ENCODE measurements at places on chromosomes 3 and 15.

DNA sequence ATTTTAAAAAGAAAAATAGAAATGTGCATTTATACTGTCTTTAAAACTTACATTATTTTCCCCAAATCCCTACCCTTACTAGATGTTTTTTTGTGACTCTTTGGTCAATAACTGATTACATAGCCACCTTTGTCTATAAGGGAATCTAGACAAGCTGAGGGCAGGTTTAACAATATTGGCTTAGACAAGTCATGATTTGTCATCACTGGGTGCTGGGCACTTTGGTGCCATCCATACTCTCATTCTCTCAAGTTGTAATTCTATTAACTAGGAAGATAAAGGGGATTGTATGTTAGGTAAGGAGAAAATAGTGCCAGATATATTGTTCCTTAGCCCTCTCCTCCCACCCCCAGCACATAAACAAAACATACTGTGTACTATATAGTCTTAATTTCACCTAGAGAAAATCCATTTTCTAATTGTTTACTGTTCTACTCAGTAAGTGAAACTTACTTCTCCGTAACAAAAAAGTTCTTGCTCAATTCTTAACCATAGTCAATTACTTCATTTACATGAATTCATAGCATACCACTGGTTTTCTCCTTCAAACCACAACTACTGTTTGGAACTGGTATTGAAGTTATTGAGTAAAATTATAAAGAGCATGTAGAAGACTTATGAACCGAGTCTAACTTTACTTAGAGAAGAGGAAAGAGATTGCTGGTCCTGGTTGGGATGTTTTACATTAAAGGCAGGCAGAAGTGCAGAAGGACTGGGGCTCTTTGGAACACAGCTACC lies 877.1 kb downstream of the PDCD6IP start:
- no peak for DNase-seq

DNA sequence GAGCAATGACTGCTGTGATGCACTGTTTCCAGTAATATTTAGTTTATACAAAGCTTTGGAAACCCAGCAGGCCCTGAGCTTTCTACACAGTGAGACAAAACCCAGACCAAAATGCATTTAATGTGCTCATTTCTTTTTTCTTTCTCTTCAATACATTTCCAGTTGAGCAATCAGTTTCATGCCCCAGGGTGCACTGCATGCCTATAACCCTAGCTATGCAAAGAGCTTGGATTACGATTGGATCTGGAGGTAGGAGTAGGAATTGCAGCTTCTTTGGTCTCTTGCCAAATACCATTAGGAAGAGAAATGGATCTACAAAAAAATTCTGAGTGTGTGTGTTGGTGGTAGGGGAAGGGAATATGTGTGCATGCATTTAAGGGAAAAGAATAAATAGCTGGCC lies 1001.4 kb downstream of the SQOR start:
- no peak for DNase-seq

DNA sequence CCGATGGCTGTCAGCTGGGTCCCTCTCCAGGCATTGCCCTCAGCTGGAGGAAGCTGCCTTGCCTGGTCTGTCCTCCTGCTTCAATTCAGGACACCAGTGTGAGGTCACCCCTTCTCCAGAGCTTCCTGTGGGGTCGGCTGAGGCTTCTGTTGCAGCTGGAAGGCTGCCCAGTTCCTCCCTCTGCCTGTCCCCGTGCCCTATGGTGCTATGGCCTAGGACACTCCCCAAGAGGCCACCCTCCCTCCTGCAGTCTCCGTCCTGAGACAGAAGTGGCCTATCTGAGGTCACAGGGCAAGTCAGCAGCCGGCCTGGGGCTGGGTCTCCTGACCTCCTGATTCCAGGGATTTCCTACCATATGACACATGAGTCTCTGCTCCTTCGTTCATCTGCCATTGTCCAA lies 57.9 kb downstream of the RASGRF1 start:
- no peak for DNase-seq

DNA sequence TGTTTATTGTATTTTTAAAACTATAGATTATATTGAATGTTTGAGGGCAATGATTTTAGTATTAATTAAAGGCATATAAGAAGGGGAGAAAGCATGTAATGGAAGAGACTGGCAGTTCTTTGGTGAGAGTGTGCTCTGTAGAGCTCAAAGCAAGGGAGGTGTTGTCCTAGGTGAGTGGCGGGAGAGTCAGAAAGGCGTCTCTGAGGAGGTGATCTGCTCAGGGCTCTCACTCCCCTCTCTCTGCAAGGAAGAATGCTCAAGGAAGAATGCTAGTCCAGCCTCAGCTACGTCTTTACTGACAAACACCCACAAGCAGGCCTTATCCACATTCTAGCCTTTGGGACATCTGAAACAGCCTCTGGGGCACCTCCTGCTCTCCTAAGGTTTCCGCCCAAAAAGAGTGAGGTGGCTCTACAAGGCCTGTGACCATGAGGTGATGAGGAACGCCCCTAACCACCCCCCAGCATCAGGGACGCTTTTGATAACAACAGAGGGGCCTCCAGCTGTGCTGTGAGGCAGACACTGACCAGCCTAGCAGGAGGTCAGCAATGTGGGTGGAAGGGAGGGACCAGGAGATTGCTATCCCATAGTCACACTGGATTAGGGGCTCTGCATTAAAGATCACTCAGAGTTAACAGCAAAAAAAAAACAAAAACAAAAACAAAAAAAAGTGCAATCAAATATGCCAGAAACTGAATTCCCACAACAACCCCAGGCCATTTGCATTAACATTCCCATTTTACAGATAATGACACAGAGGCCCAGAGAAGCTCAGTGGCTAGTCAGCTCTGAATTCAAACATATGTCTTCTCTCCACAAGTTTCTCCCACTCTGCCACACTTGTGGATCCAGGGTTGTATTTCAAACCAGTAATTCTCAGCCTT lies 202.2 kb upstream of the CTNNB1 start:
- DNase-seq, result no peak

DNA sequence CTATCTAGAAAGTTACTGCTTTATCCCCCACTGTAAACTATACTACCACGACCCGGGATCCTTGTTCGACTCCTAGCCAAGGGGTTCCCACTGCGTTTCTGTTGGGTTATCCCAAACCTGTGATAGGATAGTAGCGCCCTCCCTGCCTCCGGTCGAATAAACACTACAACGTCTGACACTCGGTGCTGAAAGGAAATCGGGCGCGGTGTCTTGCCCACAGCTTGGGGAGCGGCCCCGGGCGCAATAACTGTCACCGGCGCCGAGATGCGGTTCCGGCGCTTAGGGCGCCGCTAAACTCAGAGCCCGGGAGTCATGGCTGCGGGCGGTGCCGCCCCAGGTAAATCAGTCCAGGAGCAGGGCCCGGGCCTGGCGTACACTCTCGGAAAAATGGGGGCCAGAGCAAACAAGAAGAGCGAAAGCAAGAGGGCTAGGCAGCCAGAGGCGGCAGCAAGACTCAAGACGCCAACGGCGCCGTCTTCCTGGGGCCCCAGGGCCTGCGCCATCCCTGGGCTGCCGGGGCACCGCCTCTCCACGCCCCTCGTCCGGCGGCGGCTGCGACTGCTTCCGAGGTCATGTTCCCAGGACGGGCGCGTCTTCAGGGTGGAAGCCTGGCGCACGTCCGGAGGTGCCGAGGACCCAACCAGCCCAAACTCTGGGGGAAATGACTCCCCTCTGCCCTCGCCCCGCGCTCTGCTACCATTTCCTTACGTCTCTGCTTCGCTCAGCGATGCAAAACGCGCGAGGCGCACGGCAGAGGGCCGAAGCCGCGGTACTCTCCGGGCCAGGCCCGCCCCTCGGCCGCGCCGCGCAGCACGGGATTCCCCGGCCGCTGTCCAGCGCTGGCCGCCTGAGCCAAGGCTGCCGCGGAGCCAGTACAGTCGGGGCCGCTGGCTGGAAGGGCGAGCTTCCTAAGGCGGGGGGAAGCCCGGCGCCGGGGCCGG lies at the start of gene DUT:
TSS of gene DUT (plus strand) at position 575 of the 941 bp plus-strand sequence. CDS start at position 662, 87 bp downstream.
- no peak for DNase-seq

DNA sequence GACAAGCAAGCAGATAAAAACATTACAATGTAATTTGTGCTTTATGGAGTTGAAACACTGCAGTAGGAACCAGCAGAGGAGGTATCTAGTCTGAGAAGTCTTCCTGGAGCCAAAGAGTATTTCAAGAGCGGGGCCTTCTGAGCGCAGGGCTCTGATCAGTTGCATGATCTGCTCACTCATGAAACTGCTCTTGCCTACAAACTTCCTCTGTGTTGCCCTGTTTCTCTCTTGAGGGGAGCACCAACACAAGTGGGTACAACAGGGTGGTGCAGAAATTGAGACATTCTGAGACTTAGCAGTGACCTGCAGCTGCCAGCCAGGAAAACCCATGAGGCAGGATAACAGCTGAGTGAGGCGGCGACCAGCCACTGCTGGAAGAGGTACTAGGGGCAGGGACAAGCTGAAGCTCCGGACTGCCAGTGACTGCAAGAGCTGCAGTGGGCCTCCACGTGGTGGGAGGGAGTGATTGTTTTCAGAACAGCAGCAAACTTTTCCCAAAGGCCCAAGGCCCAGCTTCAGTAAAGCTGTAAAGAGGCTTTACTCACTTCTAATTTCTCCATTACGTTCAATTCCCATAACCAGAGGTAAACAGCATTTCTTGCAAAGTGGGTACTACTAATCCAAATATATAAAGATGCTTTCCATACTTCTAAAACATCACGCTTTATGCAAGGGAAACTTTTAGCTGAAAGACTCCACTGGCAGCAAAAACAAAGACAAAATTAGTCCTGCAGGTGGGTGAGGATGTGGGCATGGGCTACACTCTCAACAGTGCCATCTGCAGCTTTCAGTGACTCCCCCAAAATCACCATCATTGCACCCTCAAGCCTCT lies 69.0 kb upstream of the LPP start:
- no peak for DNase-seq

DNA sequence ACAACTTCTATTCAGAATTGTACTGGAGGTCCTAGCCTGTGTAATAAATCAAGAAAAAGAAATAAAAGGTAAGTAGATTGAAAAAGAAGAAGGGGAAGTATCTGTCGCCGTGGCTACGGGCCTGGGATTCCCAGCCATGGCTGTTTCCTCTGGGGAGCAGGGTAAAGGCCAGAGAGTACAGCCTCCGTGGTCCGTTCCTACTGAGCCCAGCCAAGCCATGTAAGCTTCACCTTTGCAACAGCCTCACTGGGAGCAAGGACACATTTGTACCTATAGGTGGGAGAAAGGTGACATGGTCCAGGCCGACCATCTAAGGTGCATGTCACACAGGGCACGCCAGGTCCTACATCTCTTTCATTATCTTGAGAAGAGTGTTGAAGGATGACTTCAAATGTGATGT lies 71.3 kb downstream of the ANP32A start:
- no peak for DNase-seq

DNA sequence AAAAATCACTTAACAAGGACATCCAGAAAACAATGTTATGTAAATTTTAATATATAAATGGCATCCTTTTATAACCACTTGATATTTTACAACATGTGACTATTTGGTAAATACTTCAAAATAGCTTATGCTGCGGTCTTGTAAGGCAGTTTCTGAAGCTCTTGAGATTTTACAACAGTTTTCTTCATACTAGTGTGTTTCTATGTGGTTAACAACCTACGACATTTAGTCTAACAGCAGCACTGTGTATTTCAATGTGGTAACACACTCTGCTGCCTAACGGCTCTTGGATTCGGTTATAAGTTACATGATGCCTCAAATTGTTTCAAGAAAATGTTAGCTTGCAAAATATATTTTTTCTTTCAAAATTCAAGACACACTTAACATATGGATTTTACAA lies 12.9 kb upstream of the MELTF start:
- DNase-seq, result no peak

DNA sequence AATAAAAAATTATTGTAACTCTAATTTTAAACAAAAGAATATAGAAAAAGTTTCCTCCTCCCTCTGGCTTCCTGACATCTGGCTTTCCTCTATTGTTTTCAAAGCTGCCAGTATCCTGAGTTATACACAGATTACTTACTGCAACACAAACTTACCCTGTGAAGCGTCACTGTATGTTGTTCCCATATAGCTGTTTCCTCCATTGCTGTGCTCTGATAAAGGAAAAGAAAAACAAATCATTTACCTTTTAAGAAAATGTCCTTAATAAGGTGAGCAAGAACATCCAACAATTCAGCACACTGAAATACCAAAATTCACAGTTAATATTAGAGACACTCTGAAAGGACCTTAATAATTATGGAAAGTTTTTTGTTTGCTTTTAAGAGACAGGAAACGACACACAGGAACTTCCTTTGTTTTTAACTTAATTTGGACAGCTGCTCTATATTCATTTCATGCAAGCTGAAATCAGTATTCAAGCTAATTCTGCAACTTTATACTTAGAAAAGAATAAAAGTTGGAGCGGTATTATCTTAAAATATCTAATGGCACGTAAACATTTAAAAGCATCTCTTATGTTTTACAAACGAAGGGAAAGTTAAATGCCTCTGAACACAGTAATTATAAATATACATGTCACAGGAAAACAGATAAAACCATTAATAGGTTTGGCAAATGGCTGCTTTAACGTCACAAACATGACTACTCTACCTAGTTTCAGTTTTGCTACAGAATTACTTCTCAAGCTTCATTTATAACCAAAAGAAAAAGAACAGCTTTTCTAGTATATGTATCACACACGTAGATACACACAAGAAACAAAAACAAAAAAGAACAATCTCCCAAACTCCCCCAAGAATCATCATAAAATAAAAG lies 21.5 kb downstream of the TJP1 start:
- no peak for DNase-seq

- no peak for DNase-seq
Measured at GRCh38 chr15:50562735-50563640, 16.5 kb upstream of the USP50 start.

DNA sequence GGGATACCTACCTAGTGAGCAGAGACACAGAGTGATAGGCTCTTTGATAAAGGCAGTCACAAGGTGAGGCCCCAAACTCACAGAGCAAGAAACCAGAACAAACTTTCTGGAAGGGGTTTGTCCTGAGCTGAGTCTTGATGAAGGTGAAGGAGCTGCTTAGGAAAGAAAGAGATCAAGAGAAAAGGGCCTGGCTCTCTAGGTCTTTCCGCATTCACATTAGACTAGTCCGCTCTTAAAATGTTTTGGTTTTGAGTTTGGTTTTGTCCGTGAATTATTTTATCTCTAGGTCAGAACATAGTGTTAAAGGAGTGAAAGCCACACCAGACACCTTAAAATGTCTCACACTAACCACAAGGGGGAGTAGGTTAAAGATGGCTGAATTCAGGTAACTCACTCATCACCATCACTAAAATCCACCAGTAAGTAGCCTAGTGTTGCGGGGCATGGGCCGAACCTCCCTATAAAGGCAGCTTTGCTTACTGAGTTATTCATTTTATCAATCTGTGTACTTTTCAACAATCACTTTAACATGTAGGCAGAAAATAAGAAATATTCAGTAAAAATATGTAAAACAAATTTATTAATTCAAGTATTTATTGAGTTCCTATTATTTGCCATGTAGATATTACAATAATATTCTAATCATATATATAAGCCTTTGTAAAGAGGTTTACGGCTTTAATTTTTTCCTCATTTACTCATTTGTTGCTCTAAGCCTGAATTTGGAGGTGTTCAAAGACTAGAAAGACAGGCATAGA lies 121.5 kb upstream of the TSC22D2 start:
- no peak for DNase-seq

DNA sequence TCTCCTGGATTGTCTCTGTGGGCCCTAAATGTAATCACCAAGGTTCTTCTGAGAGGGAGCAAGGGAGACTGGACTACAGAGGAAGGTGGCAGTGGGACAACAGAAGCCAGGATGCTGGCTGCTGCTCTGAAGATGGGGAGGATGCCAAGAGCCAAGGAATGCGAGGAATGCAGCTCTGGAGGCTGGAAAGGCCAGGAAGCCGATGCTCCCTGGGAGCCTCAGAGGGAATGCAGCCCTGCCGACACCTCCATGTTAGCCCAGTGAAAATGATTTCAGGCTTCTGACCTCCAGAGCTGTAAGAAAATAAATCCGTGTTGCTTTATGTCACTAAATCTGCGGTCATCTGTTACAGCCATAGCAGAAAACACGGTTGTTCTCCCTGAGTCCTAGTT lies 44.1 kb downstream of the UMPS start:
- DNase-seq, result no peak

All from vagina (tissue), 2 donors.